ENCODE measurements at places on chromosomes 6 and 20.

- no peak for DNase-seq
Measured at GRCh38 chr20:59817846-59818615, 115.4 kb downstream of the SYCP2 start.

DNA sequence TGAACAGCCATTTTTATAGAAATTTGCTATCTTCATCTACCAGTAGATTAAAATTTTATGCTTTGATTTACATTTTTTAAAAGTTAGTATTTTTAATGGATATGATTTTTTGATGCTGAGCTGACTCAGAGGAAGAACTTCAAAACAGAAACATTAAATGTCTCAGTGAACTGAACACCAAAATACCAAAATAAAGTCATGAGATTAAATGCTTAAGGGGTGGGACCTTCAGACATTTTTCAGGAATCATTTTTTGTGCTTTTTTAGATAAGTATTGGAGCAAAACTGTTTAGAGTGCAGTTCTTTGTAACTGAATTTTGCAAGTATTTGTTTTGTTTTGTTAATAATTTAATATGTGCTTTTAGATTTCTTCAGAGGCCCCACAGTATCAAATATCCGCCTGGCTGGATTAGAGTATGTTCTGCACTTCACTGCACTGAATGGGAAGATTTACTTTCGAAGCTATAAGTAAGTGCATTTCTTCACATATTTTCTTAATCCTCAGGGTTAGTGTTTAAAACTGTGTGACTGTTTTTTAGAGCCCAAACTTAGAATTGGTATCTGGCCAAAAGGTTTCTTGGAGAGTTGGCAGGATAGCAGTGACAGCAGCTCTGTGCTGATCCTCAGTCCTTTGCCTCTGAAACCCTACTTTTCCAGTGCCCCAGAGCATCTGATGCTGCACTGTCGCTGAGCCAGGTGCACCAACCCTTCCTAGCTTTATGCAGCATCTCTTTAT, 33.7 kb downstream of the RPF2 start:
- no peak for DNase-seq

GRCh38 chr6:111265842-111266241, 178.5 kb downstream of the SLC16A10 start:
- no peak for DNase-seq

GRCh38 chr6:26390531-26390930, 7.6 kb downstream of the BTN2A2 start:
- no peak for DNase-seq

GRCh38 chr20:24960861-24961260, 11.8 kb downstream of the CST7 start:
- DNase-seq: no peak

DNA sequence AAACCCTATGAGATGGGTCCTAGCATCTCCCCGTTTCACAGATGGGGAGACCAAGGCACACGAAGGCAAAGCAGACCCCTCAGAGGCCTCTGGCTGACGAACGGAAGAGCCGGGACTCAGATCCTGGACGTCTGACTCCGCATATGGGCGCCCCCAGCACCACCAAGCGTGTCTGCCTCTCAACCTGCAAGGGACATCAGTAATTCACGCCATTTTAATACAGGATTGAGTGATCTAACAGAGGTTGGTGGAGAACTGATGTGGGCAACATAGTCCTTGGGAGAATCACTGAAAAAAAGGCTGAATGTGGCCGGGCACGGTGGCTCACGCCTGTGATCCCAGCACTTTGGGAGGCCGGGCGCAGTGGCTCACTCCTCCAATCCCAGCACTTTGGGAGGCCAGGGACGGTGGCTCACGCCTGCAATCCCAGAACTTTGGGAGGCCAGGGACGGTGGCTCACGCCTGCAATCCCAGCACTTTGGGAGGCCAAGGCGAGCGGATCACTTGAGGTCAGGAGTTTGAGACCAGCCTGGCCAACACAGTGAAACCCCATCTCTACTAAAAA, 206.6 kb downstream of the DLL1 start:
- DNase-seq: no peak

DNA sequence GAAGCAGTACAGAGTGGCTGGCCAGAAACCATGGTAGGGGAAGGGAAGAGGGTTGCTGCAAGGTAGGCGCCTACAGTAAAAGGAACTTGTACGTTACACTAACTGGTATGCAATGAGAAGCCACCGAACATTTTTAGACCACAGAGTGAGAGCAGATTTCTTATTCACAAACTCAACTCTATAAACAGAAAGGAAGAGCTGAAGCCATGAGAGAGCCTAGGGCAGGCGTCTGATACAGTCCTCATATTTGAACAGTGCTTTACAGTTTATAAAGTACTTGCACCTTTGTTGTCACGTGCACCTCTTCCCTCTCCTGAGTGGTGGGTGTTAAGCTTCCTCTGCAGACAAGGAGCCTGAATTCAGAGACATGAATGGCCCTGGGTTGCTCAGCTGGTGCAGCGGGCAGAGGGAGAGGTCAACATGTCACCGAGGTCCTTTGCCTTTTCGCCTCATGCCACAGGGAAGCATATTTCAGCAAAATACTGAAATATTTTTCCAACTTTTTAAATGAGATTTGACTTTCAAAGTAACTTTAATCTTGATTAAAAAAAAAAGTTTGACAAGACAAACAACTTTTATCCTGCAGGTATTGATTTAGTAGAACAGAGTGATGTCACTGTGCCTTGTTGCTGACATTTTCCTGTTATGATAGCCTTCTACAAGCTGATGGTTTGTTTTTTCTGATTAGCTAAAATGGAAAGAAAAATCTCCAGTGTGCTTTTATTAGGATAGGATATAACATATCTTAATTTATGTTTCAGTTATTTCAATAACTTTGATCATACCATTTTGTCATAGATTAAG, 23.8 kb downstream of the UST start:
- DNase-seq: no peak

DNA sequence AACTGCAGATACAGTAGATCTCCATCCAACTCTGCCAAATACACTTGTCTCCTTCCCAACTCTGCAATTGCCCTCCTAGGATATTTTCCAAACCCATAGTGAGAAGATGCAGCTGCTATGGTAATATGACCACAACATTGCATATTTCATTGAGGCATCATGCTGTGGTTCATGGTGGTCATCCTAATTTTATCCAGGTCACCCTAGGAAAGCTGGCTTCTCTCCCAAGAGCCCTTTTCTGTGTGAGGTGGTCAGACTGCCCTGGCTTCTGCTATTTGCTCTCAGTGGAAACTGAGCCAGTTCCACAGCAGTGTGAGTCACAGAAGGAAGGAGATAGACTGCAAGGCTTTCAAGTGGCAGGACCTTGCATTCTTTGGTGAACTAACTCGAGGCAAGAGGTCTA, 5.5 kb downstream of the OGFRL1 start:
- DNase-seq: no peak

DNA sequence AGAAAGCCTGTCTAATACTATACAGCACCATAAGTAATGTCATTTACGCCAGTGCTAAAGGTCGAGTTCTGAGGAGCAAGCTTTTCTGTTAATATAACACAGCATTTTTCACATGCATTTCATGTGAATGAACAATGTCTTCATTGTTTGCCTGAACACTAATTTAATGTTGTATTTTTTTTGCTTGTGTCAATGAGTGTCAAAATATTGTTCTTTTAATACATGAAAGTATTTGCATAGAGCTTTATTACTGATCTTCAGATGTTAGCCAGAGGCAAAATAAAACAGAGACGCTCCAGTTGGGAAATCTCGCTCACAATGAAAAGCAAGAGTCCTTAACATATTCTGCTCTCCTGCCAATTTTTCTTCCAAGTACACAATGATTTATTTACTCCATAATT, 151.8 kb downstream of the FOXC1 start:
- no peak for DNase-seq

GRCh38 chr6:132079286-132079685, 128.1 kb upstream of the CCN2 start:
- no peak for DNase-seq

- no peak for DNase-seq
Measured at GRCh38 chr6:27650620-27651370, 177.9 kb upstream of the ZNF184 start.

GRCh38 chr20:58440021-58440767, 51.2 kb downstream of the VAPB start:
- no peak for DNase-seq

GRCh38 chr20:56868746-56869145, 239.6 kb downstream of the TFAP2C start:
- no peak for DNase-seq

All from activated T-helper 9 cell treated with anti-CD3 and anti-CD28 coated beads, Interleukin-2, amount 50 U/mL, for 16 hours (primary cell).